Memory B cell (primary cell): ENCODE measurements at places on chromosomes 2 and 18.

DNA sequence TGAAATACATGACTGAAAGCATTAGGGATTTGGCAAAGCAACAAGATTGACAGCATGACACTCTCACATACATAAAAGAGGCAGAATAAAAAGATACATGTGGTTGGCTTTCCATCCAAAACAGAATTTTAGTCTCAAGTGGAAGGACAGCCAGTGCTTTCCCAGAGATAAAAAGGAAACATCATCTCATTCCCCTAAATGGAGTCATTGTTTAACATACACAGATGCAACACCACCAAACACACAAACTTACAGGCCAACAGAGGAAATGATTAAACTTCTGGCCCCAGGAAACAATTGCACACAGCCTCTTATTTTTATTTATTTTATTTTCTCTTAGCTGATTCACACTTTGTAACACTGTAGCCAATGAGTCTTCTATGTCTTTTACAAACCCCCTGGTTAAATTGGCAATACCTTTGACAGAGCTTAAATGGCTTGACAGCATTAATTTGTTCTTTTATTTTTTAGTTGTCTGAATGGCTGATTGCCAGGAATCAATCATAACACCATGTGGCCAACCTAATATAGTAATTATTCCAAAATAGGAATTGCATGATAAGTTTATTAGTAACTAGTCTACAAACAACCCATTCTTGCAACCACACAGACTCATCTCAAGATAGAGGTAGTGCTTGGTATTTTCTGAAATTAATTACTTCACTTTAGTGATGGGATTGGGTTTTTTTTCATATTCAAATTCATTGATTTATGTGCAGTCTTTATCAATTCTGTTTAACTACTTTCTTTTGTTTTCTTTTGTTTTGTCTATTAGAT, 190.5 kb downstream of the RND3 start:
- H3K27me3 ChIP-seq, result no peaks in the 10 kb centered on the region
- no peaks in the 10 kb centered on the region for H3K4me1 ChIP-seq
- H3K36me3 ChIP-seq, result no peaks in the 10 kb centered on the region

DNA sequence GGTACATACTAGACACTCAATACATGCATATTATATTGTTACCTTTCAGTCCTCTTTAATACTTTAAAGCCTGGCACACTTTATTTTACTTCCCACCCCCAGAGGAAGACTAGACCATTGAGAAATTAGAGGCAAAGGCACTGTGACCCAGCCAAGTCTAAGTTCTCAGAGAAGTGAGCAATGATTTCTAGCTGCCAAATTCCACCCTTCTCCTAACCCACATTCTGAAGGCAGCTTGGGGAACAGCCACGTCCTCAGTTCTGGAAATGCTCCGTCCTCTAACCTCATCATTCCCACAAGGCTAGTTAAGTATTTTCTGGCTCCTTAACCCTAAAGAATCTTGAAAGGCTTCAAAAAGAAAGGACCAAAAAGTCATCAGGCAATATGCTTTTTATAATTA, 86.6 kb downstream of the COL5A2 start:
- H3K4me1 ChIP-seq, result peaks cover 3% of the 10 kb centered on the region
- no peak for DNase-seq
- no peaks in the 10 kb centered on the region for H3K27me3 ChIP-seq
- H3K4me3 ChIP-seq, result no peak overlapping the region

- DNase-seq, result no peak
- no peak overlapping the region for H3K4me3 ChIP-seq
- no peaks in the 10 kb centered on the region for H3K36me3 ChIP-seq
- H3K27ac ChIP-seq, result no peak overlapping the region
- H3K27me3 ChIP-seq, result peaks cover 14% of the 10 kb centered on the region
- H3K4me1 ChIP-seq, result no peaks in the 10 kb centered on the region
Measured at GRCh38 chr2:98898423-98898841, 37.6 kb downstream of the CRACDL start.

GRCh38 chr2:96553176-96553956, 16.8 kb downstream of the ARID5A start:
- H3K27ac ChIP-seq, result peak overlapping the region; percentile 41
- no peaks in the 10 kb centered on the region for H3K27me3 ChIP-seq
- no peak for DNase-seq
- H3K4me1 ChIP-seq, result peaks cover 2% of the 10 kb centered on the region
- H3K36me3 ChIP-seq, result peaks cover 3% of the 10 kb centered on the region

DNA sequence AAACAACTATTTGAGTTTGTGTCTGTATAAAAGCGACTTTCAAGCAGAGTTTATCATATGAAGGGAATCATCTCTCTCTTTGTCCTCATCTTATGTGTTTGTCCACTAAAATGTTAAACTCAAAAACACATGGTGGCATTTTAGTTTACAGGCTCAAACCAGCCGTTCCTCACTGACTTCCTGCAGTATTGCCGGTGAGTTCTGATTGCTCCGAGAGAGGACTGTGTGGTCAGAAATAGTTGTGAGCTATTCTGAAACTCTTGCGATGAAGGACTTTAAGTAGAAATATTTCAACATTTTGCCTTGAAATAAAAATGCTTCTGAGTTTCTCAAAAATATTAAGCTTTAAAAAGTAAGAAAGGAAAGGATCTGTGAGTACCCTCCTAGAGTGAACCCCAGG, 163.2 kb upstream of the CAVIN2 start:
- no peak for DNase-seq
- no peak overlapping the region for H3K4me3 ChIP-seq
- H3K4me1 ChIP-seq, result no peaks in the 10 kb centered on the region
- H3K27me3 ChIP-seq, result peaks cover 2% of the 10 kb centered on the region
- no peaks in the 10 kb centered on the region for H3K36me3 ChIP-seq
- no peak overlapping the region for H3K27ac ChIP-seq

GRCh38 chr2:64914247-64914646, 75.0 kb upstream of the SLC1A4 start:
- no peaks in the 10 kb centered on the region for H3K27me3 ChIP-seq
- DNase-seq, result no peak
- H3K4me3 ChIP-seq, result no peak overlapping the region
- H3K27ac ChIP-seq, result peak overlapping the region; percentile 60

DNA sequence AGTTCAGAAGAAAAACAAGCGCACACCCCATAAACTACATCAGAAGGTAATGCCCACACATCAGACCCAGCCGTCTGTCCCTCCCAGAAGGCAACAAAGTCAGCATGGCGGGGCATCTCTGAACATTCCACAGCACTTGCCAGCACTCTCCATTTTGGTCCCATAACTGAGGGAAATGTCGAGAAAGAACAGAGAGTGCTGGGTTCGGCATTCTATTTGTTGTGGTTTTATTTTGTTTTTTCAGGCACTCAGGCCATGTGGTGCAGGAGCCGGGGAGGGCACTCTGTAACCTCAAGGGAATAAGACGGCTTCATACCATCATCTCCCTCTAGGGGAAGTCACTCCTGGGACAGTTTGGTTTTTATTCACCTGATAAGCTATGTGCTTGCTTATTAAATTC, 156.0 kb downstream of the SEPTIN10 start:
- no peak for DNase-seq
- no peak overlapping the region for H3K27ac ChIP-seq
- peaks cover 5% of the 10 kb centered on the region for H3K27me3 ChIP-seq
- no peaks in the 10 kb centered on the region for H3K4me1 ChIP-seq

DNA sequence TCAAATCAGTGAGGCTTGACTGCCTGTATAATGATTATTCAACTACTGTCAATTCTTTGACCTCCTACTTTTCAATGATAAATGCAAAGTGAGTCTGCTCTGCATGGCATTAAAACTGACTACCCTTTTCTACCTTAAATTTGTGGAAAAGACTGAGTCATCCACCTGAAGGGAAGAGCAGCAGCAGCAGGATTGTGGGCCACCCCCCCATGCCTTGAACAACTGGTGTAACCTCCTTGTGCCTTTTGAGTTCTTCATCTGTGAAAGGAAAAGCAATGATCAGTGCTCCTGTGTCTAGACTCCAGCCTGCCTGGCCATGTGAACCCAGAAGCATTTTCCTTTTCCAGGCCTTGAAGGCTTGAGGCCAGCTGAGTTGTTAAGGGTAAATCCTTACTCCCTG, 102.9 kb downstream of the OSR1 start:
- H3K27ac ChIP-seq, result no peak overlapping the region
- no peaks in the 10 kb centered on the region for H3K4me1 ChIP-seq
- peaks cover 2% of the 10 kb centered on the region for H3K27me3 ChIP-seq
- no peak for DNase-seq
- H3K4me3 ChIP-seq, result no peak overlapping the region

DNA sequence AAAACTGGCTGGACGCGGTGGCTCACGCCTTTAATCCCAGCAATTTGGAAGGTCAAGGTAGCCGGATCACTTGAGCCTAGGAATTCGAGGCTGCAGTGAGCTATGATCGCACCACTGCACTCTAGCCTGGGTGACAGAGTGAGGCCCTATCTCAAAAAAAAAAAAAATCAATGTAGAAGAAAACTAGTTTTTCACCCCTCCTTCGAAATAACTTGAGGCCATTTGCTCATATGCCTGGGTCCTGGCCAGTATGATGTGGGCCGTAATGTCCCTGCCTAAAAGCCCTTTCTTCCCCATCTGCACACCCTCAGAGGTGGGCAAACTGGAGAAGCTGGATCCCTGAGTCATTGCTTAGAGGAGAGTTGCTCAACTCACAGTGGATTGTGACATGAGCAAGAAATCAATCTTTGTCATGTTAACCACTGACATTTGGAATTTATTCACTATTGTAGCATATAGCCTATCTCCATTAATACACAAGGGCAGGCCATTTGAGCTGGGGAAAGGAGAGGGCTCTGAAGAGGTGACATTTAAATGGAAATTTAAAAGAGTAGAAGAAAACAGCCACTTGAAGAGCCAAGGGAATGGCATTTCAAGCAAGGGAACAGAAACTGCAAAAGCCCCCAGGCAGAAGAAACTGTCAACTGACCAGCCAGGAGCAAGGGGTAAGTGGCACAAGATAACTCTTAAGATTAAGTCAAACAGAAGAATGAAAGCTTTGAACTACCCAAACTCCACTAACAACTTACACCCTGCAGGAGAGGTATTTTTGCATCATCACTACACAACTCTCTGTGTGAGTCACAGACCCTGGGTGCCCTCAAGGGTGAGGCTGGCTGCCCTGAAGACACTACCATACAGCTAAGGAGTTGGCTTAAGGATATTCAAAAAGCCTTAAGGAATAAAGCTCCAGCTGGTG, 7.6 kb upstream of the METTL21A start:
- no peaks in the 10 kb centered on the region for H3K36me3 ChIP-seq
- no peaks in the 10 kb centered on the region for H3K27me3 ChIP-seq
- no peak for DNase-seq
- H3K27ac ChIP-seq, result no peak overlapping the region
- H3K4me1 ChIP-seq, result peaks cover 6% of the 10 kb centered on the region

DNA sequence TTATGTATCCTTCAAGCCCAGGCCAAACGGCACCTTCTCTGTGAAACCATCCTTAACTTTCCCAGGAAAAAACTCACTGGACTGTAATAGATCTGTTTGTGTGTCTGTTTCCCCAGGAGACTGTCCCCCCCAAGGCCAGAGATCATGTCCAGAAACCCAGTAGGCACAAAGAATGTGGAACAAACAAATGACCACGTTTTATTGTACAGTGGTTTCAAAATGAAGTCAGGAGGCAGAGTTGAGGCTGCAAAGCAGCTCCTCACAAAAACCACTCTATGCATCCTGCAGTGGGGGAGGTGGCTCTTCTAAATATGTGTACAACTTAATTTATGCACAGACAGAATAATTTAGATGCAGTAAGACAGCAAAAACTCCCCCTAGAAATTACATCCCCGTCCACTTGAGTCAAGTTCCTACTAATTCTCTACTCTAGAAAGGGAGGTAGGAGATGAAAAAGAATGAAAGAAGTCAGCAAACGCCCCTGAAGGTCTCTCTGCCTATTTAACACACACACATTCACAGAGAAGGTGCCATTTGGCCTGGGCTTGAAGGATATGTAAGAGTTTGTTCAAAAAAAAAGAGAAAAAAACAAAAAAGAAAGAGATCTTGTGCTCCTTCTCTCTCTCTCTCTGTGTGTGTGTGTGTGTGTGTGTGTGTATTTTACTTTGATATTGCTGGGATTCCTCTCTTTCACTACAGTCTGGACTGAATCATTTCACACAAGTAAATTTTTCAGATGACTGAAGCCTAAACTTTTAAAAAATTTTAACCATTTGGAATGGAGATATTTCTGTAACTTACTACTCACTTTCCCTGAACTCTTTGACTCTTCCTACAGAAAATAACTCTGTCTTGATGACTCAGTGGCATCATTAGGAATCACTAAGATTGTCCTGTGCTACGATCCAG, 19.5 kb downstream of the BCL2 start:
- H3K4me1 ChIP-seq, result peaks cover 54% of the 10 kb centered on the region
- peak overlapping the region; percentile 24 for H3K4me3 ChIP-seq
- H3K27ac ChIP-seq, result peak overlapping the region; percentile 87

- no peak overlapping the region for H3K27ac ChIP-seq
- H3K36me3 ChIP-seq, result no peaks in the 10 kb centered on the region
- no peaks in the 10 kb centered on the region for H3K27me3 ChIP-seq
- H3K4me3 ChIP-seq, result no peak overlapping the region
- H3K4me1 ChIP-seq, result no peaks in the 10 kb centered on the region
Measured at GRCh38 chr2:150027164-150027563, 439.6 kb upstream of the MMADHC start.

- DNase-seq, result no peak
- H3K36me3 ChIP-seq, result no peaks in the 10 kb centered on the region
- H3K27me3 ChIP-seq, result peaks cover 2% of the 10 kb centered on the region
- no peak overlapping the region for H3K27ac ChIP-seq
- no peak overlapping the region for H3K4me3 ChIP-seq
Measured at GRCh38 chr2:7190587-7191324, 273.5 kb downstream of the RNF144A start.

- no peaks in the 10 kb centered on the region for H3K36me3 ChIP-seq
- no peak overlapping the region for H3K27ac ChIP-seq
Measured at GRCh38 chr18:78765142-78765541, 214.5 kb upstream of the SALL3 start.

DNA sequence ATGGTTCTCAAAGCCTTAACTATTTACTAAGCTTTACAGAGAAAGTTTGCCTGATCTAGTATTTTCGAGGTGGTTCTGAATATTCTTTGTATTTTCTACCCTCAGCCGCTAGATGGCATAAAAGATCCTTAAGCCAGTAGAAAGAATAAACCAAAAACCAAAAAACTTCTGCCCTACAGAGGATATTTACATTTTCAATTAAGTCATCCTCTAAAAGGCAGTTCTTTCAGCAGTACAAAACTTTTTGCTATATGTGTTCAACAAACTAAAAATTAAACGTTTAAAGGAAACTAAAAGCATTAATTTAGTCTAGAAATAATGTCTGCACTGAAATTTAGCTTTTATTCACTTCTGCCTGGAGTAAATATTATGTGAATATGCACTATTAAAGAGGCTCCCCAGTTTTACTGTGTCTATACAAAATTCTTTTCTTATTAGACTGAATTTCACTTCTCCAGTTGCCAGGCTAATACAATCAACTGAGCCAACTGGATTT, 297.5 kb downstream of the PIEZO2 start:
- H3K4me3 ChIP-seq, result no peak overlapping the region
- H3K27me3 ChIP-seq, result peaks cover 8% of the 10 kb centered on the region
- DNase-seq, result peak; percentile 15
- H3K4me1 ChIP-seq, result no peaks in the 10 kb centered on the region

- no peak for DNase-seq
- H3K27ac ChIP-seq, result no peak overlapping the region
- peaks cover 13% of the 10 kb centered on the region for H3K27me3 ChIP-seq
- H3K36me3 ChIP-seq, result no peaks in the 10 kb centered on the region
- H3K4me1 ChIP-seq, result no peaks in the 10 kb centered on the region
Measured at GRCh38 chr2:119488245-119489214, 35.8 kb downstream of the SCTR start.
